ENCODE measurements at places on chromosomes 2 and 18. TPM values are rescaled to one million over a fixed set of nuclear protein-coding genes. Genes with fewer than 3 reads are reported as not detected.

- DNase-seq = no peak
These were observed 18.9 kb upstream of the KLHL23 start for GRCh38 chr2:169714699-169715098.

- no peak for DNase-seq
These were observed 535 bp downstream of the ATG4B start for GRCh38 chr2:241637795-241638660.

DNA sequence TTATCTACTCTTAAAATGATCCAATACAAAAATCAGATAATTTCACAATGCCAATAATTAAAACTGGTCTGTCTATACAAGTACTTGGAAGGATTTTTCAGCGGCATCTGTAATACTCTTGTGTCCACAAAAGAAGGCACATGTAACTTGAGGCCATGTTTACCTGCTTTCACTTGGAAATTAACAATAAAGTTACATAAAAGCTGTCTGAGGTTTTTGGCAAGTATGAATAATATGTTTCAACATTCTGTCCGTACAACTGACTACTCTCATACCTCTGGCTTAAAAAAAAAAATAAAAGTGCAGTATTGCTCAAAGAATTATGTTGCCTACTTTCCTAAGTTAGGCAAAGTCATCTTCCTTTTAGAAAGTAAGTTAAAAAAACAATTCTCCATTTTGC lies 253.6 kb downstream of the NBAS start:
- DNase-seq = no peak

DNA sequence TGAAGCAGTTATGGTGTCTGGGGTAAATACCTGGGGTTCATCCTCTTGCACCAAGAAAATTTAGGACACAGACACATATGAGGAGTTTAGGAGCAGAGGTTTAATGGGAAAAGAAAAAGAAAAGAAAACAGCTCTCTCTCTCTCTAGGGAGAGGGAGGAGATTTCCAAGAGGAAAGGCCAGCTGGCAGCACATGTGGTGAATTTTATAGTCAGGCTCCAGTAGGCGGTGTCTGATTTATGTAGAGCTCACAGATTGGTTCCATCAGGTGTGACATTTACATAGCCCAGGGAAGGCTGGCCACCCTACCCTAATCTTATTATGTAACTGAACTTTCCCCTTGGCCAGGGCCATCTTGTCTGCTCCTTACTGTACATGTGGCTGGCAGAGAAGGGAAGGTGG lies 297.5 kb upstream of the RGPD4 start:
- DNase-seq = peak; percentile 17

DNA sequence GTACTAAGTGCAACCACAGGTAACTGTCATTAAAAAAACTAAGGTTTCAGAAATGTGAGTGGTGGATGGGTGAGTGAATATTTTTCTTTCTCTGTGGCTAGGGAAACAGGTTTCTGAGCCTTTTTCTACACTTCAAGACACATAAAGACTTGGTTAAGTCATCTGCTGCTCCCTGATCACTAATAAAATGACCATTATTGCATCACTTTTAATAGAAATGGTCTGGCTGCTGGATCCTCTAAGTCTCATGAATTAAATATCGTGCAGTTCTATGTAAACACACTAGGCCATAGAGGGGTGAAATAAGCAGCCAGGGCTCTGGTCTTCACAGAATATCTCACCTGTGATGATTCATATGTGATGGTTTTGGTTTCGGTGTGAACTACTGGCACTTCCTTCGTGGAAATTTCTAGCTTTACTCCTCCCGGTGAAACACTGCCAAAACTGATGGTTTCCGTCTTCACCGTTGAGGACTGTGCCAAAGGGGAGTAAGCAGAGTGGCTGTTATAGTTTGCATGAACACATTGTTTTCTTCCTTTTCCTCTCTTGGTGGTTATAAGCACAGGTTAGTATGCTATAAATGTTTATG lies 100.4 kb upstream of the ZBTB14 start:
- DNase-seq = no peak

GRCh38 chr2:172101821-172102390 lies 794 bp downstream of the DLX2 start:
- DNase-seq = no peak

- no peak for DNase-seq
These were observed 88.6 kb upstream of the B3GNT7 start for GRCh38 chr2:231306791-231307393.

- DNase-seq = peak; percentile 76
These were observed 34.0 kb upstream of the TMEM178A start for GRCh38 chr2:39631718-39632117.

DNA sequence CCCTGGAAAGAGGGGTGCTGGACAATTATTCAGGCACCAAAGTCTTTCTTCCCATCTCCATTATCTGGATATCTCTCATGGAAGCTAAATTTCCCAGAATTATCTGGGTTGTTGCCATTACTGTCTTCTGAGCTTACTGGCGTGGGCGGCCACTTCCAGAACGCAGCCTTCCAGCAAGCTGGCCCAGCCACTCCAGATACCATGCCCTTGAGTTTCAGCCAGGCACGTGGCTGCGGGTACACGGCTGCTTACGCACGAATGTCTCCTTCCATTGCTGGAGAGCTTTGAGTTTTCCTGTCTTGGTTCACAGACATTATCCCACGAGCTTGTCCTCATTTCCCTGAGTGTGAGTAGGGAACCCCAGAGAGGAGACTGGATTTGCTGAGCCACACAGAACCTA lies 32.7 kb downstream of the CELF4 start:
- no peak for DNase-seq

DNA sequence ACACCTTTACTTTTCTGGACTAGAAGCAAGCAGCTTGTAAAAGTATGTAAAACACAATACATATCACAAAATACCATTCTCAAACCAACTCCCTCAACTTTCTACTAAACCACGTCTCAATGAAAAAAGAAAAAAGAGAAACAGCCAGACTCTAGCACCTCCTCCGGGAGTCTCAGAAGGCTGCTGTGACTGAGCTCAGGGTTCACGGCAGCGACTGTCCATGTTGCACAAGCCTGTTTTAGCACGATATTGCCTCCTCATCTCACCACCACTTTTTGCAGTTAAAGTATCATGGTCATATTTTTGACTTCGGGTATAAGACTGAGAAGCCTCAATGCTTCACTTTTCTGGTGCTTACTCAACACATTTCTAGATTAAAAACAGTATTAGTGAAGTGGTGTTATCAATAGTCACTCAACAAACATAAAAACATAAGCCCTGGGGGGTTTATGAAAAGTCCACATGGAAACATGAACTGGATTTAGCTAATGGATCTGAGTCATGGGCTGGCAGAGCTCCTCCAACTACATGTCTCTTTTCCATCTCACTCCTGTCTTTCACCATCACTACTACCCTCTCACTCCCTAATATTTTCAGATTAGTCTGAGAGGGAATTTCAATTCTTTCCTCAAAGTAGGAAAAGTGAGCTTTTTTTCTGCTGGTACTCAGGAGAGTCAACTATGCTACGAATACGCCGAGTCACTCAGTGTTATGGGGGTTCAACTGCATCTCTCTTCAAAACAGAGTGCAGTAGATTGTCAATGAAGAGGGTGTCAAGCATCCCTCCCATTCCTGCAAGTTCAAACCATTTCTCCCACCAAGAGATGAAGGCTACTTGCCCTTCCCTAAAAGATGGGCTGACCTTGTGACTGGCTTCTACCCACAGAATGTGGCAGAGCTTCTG lies 113.7 kb downstream of the OSR1 start:
- no peak for DNase-seq

DNA sequence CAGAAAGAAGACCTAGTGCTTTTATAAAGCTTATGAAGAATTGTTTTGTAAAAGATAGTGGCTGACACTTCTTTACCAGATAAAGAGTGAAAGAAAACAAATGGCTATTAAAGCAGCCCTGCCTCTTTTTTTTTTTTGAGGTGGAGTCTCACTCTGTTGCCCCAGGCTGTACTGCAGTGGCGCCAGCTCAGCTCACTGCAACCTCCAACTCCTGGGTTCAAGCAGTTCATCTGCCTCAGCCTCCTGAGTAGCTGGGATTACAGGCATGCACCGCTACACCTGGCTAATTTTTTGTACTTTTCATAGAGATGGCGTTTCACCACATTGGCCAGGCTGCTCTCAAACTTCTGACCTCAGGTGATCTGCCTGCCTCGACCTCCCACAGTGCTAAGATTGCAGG lies 12.9 kb downstream of the ARPC2 start:
- DNase-seq = no peak

- no peak for DNase-seq
These were observed 621 bp downstream of the TXNL1 start for GRCh38 chr18:56637711-56638231.

DNA sequence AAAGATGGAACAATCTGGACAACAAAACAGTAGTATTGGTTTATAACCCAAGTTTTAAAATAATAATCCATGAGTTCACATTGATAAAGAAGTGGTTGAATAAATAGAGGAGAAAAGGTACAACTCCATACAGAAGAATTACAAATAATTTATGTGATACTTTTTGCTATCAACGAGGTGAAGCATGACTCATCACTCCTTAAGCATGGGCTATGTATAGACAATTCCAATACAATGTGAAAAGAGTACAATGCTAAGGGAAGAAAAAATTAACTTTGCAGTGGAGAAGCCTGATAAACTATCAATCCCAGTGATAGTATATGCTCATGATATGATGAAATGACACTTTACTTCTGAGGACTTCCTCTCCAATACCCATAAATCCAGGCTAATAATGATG lies 312.9 kb downstream of the GULP1 start:
- DNase-seq = no peak

- DNase-seq = no peak
These were observed 372.7 kb upstream of the ID2 start for GRCh38 chr2:8309131-8309530.

GRCh38 chr18:63763831-63764600 lies 11.2 kb upstream of the SERPINB7 start:
- peak; percentile 51 for DNase-seq

DNA sequence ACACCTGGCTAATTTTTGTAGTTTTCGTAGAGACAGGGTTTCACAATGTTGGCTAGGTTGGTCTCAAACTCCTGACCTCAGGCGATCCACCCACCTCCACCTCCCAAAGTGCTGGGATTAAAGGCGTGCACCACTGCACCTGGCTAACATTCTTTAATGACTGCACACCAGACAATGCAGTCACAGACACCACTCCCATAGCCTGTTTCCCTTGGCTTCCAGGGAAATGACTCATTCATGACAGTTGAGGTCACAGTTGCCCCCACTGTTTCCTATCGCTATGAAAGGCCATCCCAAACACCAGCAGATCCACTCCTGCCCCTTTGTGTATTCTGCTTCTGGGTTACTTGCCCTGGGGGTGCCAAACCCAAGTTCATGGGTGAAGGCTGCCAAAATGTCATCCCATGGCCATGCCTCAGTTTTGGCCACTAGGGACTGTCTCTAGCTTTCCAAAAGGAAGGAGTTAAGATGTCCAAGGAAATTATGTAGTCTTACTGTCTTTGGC lies 8.7 kb downstream of the CHMP1B start:
- DNase-seq = peak; percentile 88

GRCh38 chr2:67824186-67824585 lies 238.6 kb downstream of the C1D start:
- DNase-seq = peak; percentile 47

DNA sequence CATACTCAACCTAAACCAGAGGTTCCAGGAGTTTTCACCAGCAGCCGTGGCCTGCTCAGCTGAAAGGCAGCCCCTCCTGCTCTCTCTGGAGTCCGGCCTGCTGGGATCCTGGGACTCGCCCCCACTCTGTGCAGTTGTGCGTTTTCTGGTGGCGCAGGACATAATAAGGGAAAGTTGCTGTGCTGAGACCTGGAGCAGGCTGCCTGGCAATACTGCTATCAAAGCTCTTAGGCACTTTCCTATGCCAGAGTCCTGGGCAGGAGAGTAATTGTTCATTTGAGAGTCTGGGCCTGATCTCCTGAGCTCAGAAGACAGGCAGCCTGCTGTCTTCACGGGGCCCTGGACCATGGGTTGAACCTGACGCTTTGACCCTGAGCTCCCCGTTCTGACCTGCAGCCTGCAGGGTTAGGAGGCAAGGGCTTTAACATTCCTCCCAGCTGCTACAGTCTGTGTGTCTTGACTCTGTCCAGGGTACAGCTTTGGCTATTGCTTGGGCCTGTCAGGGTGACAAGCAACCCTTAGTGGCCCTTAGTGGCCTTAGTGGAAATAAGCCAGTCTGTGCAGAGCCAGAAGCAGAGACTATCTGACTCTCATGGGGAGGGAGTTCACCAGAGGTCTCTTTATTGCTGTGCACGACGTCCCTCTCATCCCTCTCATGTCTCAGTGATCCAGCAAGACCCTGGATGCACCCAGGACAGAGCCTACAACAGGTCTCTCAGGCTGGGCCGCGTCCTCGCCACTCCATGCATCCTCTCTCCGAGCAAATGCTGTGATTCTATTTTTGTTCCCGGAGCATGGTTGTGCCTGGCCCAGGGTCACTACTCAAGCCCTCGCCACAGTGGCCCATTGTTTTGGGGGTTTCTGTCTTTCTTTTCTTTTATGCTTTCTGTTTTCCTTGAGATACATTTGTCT lies 60.6 kb downstream of the ACKR3 start:
- DNase-seq = no peak

- peak; percentile 84 for DNase-seq
These were observed 44.3 kb downstream of the CCDC148 start for GRCh38 chr2:158412206-158412605.

GRCh38 chr2:185970148-185970852 lies 231.7 kb downstream of the FSIP2 start:
- peak; percentile 65 for DNase-seq

DNA sequence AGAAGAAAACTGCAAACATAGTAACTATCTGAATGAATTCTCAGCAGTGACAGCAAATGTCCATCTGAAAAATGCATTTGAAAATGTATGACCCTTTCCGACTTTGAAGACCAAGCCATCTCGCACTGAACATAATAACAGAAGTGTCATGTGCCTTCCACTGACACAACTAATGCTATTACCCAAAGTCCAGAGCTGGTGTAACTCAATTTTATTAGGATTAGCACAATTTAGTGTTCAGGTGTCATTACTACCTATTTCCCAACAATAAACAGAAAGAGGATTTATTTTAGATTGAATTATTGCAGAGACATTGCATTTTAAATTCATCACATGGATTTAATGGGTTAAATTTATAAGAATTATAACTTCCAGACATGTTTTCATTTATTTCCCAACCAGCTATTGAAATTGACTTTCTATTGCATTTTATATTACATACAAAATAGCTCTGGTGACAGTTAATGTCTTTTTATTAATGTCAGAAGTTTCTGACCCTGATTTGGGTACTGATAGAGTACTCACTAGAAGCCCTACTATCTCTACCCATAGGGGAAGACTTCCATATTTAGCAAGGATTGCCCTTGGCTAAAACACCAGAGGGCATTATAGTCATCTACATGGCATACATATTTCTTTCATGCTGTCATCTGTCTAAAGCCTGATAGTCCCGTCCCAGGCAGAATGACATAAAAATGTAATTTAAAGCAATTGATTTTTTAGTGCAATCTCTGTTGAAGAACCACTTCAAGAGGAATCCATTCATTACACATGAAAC lies 7.0 kb upstream of the STK39 start:
- peak; percentile 48 for DNase-seq

- no peak for DNase-seq
These were observed 1.6 kb downstream of the MOCOS start for GRCh38 chr18:36188916-36189315.

The SELENOI gene
- polyA plus RNA-seq = 10.1 TPM

The TMEM17 gene
- polyA plus RNA-seq = 4.9 TPM

The SOCS6 gene
- polyA plus RNA-seq = 34.1 TPM

The GPR35 gene
- 0.09 TPM for polyA plus RNA-seq

The ACTR2 gene
- 153 TPM for polyA plus RNA-seq

The CBLN2 gene
- polyA plus RNA-seq = 0.02 TPM

The NGEF gene
- polyA plus RNA-seq = 9.7 TPM

The GPR39 gene
- polyA plus RNA-seq = 1.00 TPM

The CNDP1 gene
- not detected for polyA plus RNA-seq

The ACVR1C gene
- 0.35 TPM for polyA plus RNA-seq

The TCF23 gene
- polyA plus RNA-seq = not detected

The CRIM1 gene
- polyA plus RNA-seq = 661 TPM

The IL1F10 gene
- polyA plus RNA-seq = not detected
